ENCODE measurements at places on chromosomes 6 and 20.

- DNase-seq = no peak
Measured at GRCh38 chr20:38208523-38208922, 43.5 kb upstream of the TGM2 start.

DNA sequence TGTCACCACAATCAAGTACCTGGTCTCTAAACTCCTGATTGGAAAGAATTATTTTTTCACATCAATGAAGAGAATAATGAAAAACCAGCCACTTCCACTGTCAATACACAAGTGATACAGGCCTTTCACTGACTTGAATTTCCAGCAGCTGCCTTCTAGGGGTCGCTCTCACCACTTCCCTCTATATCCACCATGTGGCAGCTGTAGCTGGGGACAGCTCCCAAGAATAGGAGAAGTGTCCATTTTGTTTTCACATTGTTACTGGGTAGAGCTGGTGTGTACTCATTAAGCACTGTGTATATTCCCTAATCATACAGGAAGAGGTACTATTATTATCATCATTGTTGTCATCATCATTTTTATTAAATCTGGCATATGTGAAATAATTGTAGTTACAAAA lies 438.4 kb upstream of the SPTLC3 start:
- DNase-seq = no peak

- no peak for DNase-seq
Measured at GRCh38 chr6:16503970-16504415, 257.3 kb downstream of the ATXN1 start.

GRCh38 chr6:39926668-39927067 lies 7.6 kb downstream of the MOCS1 start:
- no peak for DNase-seq

Data from GM10248 (cell line).